Right ventricle myocardium inferior (tissue), 1 donor: ENCODE measurements at places on chromosomes 11 and 22.

GRCh38 chr11:71423181-71423790, 24.9 kb downstream of the DHCR7 start:
- DNase-seq, result no peak

DNA sequence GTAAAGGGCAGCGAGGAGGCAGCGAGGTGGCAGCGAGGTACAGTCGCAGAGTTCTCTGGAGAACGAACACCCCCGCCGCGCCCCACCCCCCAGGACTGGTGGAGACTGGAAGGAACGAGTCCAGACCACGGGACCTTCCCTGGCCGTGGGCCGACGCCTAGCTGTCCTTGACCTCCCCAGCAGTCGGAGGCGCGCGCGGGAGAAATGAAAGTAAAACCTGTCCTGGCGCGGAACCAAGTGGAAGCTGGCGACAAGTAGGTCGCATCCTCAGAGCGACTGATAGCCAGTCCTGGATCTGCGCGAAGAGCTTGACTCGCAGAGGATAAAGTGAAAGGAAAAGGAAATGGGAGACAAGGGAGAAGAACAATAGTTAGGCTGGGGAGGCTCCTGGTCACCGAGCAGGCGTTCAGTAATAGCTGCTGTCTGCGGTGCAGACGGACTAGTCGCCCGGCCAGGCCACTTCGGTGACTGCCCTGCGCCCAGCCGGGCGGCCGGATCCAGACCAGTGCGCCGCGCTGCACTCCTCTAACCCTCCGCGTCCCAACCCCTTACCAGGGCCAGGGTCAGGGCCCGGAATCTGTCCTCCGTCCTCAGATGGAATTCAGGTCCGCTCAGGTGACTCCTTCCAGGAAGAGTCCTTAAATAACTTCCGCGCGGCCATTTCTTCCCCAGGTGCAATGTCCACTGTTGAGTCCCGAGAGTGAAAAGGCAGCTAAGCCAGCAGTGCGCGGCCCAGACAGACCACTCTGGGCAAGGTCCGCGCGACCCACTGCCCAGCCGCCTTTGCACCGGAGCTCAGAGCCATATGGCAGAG, 1.9 kb upstream of the ADM start:
- DNase-seq, result peak; percentile 94

DNA sequence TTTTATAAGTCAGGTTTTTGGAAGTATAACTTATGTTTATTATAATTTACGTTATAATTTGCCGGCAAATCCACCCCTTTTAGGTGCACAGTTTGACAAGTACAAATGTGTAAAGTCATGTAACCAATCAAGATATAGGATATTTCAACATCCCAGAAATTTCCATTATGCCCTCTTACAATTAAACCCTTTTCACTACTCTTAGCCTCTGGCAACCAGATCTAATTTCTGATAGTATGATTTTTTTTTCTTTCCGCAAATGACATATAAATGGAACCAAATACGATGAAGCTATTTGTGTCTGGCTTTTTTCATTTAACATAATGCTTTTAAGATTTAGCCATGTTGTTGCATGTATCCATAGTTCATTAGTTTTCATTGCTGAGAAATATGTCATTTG, 69.5 kb upstream of the HTATIP2 start:
- no peak for DNase-seq

- no peak for DNase-seq
Measured at GRCh38 chr11:128872094-128872493, 5.0 kb upstream of the KCNJ1 start.

- DNase-seq, result no peak
Measured at GRCh38 chr11:11988099-11988651, 20.3 kb downstream of the DKK3 start.

DNA sequence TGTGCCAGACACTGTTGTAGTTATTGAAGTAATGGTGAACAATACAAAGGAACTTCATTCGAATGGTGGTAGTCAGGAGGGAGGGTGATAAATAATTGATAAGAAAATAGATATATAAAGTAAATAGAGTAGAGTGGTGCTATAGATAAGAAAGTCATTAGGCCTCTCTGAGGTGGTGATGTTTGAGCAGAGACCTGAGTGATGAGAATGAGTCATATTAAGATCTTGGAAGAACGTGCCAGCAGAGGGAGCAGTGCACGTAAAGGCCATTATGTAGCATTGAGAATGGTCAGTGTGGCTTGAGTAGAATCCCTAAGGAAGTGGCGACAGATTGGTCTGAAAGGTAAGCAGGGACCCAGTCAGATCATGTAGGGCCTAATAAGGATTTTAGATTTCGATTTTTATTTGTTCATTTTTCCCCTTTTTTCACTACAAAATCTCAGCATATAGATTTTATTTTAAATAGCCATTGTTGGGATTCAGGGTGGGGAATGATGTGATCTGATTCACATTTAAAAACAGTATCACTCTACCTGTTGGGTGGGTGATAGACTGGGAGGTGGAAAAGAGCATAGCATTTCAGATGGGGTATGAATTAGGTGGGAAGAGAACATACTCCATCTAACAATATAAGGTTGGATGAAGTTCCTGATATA, 44.7 kb downstream of the CCDC90B start:
- DNase-seq, result no peak

- no peak for DNase-seq
Measured at GRCh38 chr11:48024635-48025071, 44.3 kb downstream of the PTPRJ start.

GRCh38 chr22:22818202-22818538, 69.4 kb upstream of the IGLL5 start:
- DNase-seq, result no peak

- no peak for DNase-seq
Measured at GRCh38 chr11:58334708-58335107, 24.2 kb downstream of the OR5B17 start.

DNA sequence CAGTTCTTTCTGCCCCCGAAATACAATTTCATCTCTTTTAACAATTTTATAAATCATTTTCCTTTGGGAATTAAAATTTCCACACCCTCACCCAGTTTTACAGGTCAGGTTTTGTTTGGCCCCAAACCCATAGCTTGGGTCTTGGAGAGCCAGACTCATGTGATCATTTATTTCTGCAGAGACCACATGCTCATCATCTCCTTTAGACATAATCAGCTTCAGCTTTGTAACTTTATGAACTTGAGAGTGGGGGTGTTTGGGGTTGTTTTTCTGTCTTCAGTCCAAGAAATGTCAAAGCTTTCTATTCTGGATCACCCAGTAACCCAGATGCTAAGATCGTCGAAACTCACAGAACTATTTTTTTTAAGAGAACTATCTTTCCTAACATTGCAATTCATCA, 70.9 kb downstream of the DBX1 start:
- no peak for DNase-seq

DNA sequence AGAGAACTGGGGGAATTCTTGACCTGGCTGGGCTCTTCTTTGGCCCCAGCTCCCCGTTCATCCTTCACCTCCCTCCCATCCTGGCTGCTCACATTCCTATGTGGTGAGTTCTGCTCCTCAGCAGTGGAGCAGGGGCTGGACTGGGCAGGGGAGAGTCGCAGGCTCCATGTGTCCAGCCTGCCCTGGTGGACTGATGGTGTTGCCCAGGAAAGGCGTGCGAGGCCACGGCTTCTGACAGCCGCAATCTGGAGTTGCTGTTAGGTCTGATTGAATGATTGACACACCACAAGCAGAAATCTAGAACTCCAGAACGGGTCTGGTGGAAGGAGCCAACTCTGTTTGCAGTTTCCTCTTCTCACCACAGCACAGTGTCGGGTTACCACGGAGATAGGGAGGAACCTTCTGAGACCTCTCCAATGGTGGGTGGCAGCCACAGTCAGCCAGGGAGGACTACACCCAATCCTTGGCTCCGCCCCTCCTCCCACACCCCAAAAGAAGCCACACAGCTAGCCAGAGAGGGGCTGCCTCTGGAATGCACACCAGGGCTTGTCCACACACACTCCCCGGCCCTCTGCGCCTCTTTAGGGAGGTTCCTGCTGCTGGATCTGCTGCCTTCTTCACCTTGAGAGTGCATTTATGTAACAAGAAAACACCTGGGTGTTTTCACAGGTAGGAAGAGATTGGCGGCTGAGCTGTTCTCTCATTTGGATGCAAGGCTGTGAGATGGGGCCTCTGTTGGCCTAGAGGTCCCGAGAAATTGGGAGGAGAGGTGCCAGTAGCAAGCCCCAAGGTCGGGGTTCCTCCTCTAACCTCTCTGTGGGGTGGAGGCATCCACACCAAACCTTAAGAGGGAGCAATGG, 56.4 kb upstream of the CD44 start:
- DNase-seq, result peak; percentile 87

GRCh38 chr11:75302371-75302770, 49.1 kb downstream of the ARRB1 start:
- DNase-seq, result no peak

DNA sequence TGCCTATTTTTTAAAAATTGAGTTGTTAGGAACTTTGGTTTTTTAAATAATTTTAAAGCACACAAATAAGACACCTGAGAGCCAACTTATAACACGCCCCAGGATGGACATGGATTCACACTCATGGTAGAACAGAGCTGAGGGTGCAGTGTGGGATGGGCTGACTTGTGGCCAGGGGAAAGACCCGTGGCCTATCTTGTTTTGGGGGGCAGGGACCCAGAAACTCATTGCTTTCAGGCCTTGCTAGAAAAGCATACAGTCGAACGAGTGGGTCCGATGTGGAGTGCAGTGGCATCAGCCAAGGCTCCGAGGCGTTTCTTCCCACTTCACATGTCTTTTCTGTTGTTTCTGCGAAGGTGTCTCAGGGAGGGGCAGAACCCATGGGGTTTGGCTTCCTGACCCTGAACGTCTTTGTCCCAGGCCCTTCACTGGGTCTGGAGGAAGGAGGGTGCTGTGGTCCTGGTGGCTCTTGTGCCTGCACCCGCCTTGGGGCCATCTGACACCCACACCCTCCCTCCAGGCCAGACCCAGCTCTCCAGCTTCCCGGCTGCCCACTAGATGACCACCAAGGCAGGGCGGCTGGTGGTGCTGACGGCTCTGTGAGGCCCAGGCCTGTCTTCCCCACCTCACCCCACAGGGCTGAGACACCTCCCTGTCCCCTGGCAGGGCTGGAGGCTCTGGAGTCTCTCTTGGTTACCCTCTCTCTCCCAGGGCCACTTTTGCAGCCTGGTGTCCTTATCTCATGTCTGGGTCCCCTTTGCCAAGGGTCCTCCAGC, 120.8 kb downstream of the KCNQ1 start:
- no peak for DNase-seq

- peak; percentile 68 for DNase-seq
Measured at GRCh38 chr11:2534957-2535672, 90.3 kb downstream of the KCNQ1 start.

- DNase-seq, result no peak
Measured at GRCh38 chr11:111559800-111560464, 19.4 kb downstream of the LAYN start.

- no peak for DNase-seq
Measured at GRCh38 chr11:70769106-70769505, 370.8 kb downstream of the CTTN start.

- no peak for DNase-seq
Measured at GRCh38 chr22:49760630-49761571, 66.8 kb downstream of the BRD1 start.

DNA sequence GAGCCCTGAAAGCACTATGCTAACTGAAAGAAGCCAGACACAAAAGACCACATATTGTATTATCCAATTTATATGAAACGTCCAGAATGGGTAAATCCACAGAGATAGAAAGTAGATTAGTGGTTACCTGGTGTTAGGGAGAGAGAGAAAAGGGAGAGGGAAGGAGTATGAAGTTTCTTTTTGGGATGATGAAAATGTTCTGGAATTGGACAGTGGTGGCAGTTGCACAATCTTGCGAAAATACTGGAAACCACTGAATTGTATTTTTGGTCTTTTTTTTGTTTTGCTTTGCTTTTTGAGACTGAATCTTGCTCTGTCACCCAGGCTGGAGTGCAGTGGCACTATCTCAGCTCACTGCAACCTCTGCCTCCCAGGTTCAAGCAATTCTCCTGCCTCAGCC, 63.5 kb downstream of the MRTFA start:
- DNase-seq, result no peak

DNA sequence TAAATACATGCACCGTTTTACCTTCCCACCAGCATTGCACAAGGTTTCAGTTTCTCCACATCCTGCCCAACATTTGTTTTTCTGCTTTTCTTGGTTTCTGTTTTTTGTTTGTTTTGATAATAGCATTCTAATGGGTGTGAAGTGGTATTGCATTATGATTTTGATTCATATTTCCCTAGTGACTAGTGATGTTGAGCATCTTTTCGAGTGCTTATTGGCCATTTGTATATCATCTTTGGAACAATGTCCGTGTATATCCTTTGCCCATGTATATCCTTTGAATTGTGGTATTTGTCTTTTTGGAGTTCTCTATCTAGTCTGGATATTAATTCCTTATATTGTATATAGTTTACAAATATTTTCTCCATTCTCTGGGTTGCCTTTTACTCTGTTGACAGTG, 2914.8 kb upstream of the OR11H1 start:
- DNase-seq, result no peak

DNA sequence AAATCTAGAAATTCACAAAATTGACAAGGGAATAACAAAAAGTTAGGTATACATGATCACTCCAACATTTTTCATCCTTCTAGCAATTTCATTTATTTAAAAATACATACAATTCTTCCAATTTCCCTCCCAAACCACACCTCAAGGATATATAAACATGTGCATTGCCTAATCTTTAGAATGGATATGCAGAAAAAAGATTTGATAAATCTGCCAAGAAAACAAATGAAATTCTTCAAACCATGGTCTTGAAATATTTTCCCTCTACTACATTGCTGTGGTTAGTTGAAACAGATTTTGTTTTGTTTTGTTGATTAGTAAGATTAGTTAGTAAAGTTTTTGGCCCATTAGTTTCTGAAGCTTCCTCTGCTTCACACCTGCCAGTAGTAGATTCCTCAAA, 703.3 kb upstream of the CCDC179 start:
- no peak for DNase-seq

GRCh38 chr11:113979431-113979830, 4.5 kb downstream of the HTR3A start:
- no peak for DNase-seq

GRCh38 chr11:88402192-88402715, 64.7 kb upstream of the CTSC start:
- no peak for DNase-seq

DNA sequence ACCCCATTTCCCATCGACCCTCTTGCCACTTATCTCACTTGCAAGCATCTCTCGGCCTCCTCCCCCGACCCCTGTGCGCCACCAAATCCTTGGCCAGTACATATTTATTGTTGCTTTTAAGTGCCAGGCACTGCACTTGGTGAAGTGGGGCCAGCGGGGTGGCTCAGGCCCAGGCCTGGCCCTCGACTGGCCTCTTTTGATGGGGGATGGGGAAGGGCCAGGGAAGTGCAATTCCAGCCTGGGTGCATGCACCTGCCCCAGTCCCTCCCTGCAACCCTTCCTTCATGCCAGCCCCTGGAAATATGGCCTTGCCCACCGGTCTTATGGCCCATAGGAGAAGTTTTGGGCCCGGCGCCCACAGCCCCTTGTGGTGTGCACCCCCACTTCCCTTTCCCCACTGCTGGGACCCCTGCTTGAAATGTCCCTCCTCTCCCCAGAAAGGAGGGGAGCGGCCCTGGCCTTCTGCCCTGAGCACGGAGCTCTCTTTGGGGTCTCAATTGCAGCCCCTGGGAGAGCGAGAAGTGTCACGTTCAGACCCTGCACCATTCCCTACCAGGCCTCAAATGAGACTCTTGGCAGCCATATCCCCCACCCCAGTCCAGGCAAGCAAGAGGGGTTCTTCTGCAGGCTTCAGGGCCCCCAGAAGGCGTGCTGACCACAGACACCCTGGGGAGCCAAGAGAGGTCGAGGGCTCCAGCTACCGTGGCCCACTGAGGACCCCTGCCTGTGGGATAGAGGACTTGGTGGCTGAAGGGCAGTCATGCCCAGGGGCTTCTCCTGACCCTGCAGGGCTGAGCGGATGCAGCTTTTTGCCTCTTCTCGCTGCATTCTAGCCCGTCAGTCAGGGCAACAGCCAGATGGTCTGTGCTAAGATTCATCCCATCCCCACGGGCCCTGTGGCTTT, 961 bp downstream of the SUSD2 start:
- DNase-seq, result peak; percentile 63
